Fibroblast of skin of scalp (primary cell): ENCODE measurements at places on chromosomes 12 and 14.
A peak's percentile ranks its signal among the peaks of the same experiment; 100 is the strongest.

GRCh38 chr12:116458492-116458891, 100.7 kb upstream of the MAP1LC3B2 start:
- no peak for DNase-seq

DNA sequence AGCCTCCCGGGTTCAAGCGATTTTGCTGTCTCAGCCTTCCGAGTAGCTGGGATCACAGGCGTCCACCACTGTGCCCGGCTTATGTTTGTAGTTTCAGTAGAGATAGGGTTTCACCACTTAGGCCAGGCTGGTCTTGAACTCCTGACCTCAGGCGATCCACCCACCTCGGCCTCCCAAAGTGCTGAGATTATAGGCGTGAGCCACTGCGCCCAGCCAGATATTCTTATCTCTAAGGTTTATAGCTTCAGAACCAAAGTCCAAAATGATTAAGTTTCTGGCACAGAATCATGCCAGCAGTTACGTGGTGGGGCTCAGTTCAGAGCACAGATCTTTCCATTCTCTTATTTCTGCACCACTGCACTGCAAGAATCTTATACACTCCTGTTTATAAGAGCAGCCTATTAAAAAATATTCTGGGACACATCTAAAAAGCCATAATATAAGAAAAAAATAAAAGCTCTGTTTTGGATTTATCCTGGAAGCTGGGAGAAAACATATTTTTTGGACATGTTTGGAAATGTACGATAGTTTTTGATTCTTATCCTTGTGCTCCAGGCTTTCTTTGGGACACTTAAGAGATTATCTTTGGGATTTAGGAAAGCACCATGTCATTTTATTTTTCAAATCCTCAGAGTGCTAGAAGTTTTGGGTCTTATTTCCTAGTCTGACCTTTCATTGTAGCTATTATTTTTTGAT, 129.6 kb downstream of the LMNTD1 start:
- no peak for DNase-seq

DNA sequence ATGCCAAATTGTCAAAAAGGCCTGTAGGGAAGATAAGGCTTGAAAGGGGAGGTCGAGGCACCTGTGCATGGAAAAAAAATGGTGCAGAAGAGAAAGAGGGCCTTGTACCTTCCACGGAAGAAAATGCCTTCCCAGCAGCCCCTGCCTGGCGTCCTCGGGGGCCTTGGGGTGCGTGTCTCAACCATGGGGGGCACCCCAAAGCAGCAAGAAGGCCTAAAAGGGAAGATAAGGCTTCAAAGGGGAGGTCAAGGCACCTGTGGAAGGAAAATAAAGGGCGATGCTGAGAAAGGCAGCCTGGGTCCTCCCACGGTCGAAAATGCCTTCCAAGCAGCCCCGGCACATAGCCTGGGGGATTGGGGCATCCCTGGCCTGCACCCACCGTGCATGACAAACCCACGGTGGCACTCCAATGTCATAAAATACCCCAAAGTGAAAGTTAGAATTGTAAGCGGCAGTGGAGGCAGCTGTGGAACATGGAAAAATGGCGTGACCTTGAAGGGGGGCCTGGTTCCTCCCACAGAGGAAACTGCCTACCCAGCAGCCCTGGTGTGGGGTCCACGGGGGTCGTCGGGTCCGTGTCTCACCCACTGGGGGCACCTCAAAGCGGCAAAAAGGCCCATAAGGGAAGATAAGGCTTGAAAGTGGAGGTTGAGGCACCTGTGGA, 275.0 kb downstream of the ALG10 start:
- no peak for DNase-seq

DNA sequence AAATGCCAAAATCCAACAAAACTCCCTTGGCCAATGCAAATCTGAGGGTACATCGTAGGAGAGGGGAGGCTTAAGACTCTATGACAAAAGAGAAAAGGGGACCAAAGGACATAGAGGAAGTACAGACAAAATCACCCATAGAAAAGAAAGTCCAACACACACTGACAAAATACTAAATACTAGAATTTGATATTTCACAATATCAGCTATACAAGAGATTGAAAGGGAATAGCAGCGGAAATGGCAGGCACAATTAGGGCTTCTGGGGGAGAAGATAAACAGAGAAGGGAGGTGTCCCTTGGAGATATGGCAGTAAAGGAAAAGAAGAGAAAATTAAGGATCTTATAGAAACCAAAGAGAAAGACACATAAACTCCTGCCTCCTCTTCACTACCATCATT, 29.0 kb downstream of the ATP2B1 start:
- no peak for DNase-seq

GRCh38 chr12:131046813-131047788, 93.4 kb downstream of the ADGRD1 start:
- DNase-seq, result no peak

DNA sequence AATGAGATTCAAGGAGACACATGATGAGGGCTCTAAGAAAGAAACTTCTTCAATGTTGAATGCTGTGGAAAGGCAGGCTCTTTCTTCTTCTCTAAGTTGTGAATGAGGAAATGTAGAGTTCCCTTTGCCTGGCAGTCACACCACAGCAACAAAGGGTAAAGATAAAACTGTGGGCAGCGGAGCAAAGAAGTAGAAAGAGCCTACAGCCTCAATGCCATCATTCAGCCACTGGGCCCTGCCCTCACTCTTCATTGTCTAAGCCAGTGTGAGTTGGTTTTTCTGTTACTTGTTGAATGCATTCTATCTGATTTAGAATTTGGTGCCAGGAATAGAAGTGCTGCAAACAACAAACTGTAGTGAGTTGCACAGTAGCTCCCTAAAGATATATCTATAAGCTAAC, 12.2 kb downstream of the SDR9C7 start:
- DNase-seq, result no peak

GRCh38 chr12:47190271-47190750, 110.6 kb upstream of the AMIGO2 start:
- DNase-seq, result peak; percentile 33

- DNase-seq, result no peak
Measured at GRCh38 chr14:20811986-20812975, 9.6 kb upstream of the RNASE1 start.

GRCh38 chr14:98754343-98755020, 517.5 kb downstream of the BCL11B start:
- DNase-seq, result peak; percentile 85

GRCh38 chr14:77151245-77151644, 9.7 kb upstream of the ZDHHC22 start:
- DNase-seq, result no peak

DNA sequence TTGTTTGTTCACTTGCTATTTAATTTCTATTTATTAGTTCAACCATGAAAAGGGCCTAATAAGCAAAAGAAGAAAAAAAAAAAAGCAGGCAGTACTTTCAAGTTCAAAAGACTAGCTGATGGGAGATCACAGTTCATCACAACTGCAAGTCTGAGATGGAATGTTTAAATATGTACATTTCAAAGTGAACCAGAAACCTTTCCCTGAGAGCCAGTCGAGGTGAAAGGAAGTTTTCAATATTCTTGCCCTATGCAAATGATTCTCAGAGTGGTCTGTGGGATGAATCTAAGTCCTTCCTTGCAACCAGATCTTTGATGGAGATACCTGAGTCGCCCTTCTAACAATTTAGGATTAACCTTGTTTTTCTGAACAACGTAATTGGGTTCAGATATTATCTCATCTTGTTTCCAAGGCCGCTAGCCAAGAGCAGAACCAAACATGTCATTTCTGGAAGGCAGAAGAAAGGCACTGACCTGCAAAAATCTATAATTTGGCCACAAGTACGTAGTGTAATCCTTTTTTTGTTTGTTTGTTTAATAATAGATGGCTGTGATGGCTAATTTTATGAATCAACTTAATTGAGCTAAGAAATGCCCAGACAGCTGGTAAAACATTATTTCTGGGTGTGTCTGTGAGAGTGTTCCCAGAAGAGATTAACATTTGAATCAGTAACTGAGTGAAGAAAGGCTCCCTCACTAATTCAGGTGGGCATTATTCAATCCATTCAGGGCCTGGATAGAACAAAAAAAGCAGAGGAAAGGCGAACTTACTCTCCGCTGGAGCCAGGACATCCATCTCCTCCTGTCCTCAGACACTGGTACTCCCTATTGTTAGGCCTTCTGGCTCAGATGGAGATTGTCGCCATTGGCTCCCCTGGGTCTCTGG, 171.1 kb upstream of the TMPO start:
- DNase-seq, result no peak

- DNase-seq, result no peak
Measured at GRCh38 chr12:100268835-100269564, 2.0 kb downstream of the SCYL2 start.

DNA sequence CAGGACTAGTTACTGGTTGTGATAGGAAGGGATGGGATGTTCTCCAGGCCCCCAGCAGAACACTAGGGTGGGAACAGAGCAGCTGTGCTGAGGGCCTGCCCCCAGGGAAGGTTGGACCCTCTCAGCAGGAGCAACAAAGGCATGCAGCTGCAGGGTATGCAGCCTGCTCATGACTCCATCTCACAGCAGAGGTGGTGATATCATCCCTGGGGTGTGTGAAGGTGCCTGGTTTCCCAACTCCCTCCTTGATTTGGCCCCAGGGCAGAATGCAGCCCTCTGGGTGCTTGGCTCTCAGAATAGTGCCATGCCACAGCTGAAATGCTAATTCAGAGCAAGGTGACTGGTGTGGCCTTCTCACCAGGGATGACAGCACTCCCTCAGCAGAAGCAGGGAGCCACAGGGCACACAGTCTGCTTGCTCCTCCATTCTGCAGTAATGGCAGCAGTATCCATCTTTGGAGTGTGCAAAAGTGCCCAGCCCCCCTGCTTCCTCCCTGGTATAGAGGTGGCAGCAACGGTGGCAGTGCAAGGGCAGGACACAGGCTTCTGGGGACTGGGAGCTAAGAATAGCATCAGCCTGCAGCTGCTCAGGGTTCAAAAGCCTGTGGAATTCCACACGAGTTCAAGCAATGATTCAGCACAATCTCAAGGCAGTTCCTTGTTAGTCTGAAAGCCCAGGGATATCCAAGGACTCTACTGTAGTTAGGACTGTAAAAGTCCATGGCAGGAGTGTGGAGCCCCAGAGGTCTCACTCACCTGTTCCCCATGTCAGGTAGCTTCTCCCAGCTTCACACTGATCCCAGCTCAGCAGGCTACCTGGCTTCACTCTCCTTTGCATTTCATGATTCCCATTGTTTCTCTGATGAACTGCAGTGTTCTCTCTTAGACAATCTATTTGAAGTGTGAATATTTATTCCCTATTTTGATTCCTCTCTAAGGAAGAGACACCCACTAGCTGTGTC, 298.1 kb upstream of the FOXG1 start:
- DNase-seq, result peak; percentile 1

GRCh38 chr12:24977060-24977459, 28.2 kb upstream of the BCAT1 start:
- DNase-seq, result no peak

- no peak for DNase-seq
Measured at GRCh38 chr12:14153803-14154202, 172.4 kb upstream of the GRIN2B start.

DNA sequence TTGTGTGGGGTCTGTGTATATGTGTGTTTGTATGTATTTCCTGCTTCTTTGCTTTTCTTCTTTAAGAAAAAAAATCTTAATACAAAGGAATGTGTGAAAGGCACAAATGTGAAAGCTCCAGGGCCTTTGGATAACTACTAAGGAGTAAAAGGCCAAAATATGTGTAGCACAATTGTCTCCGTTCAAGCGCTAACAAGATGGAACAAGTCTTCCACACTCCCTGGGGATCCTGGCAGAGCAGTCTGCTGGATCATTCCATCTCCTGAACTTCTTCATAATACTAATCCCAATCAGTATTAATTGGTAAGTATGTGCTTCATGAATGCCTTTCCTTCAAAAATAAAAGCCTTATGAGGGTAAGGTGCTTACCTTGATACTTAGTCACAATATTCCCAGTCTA, 462.5 kb upstream of the TBX3 start:
- DNase-seq, result no peak

- DNase-seq, result no peak
Measured at GRCh38 chr12:96187956-96188355, 6.2 kb upstream of the ELK3 start.

DNA sequence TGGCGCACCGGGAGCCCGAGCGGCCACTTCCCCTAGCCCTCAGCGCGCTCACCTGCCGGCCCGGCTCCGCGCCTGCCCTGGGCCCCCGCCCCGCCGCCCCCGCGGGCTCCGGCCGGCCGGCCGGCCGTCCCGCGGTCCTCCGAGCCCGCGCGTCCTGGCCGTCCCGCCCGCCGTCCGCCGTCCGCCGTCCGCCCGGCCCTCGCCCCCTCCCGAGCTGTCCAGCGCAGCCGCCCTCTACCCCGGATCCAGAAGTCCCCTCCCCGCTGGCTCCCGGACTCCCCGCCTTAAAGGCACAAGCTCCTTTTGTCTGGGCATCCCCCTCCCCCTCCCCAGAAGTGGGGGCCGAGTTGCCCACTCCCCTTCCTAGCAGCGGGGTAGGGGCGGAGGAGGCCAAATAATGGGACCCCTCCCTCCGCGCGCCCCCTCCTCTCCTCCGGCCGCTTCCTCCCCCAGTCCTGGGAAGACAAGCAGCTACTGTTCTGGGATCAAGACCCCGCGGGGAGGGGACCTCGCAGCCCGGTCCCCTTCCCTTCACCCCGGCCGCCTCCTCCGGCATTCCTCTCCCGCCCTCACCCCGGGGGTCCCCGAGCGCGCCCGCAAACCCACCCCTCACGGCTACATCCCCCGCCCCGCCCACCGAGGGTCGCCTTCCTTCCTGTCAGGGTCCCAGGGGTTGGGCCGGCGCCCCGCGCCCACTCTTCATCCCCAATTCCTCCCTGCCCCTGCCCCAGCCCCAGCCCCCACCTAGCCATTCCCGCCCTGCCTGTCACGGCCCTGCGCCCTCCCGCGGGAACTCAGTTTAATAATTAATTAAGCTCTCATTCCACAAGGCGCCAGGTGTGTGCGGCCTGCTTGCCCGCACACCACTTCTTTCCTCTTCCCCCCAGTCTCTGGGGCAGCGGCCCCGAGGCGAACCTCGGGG, at the start of gene ADCY6:
Gene ADCY6 (minus strand): TSS at position 236 of the 922 bp plus-strand sequence. CDS start 5,655 bp downstream, outside the sequence.
- peak; percentile 75 for DNase-seq

- DNase-seq, result peak; percentile 33
Measured at GRCh38 chr12:685388-685787, 22.1 kb upstream of the NINJ2 start.

DNA sequence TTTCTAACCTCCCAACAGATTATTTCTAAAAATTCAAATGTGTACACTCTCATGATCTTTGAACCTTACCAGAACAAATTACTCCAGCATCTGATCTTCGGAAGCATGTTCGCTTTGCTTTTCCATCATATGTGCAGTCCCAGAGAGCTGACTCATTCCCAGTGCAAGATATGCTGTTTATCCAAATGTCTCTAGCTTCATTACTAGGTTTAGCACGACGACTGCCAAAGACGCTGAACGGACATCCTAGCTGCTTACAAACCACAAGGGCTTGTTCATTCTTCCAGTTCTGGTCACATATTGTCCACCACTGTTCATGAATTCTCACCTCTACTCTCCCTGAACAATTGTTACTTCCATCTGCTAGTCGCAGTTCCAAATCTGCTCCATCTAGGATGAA, 40.5 kb downstream of the CD163L1 start:
- DNase-seq, result no peak
